ENCODE measurements at places on chromosomes 13 and 19.

GRCh38 chr13:43767341-43767931, 19.3 kb downstream of the ENOX1 start:
- peak; percentile 88 for DNase-seq

DNA sequence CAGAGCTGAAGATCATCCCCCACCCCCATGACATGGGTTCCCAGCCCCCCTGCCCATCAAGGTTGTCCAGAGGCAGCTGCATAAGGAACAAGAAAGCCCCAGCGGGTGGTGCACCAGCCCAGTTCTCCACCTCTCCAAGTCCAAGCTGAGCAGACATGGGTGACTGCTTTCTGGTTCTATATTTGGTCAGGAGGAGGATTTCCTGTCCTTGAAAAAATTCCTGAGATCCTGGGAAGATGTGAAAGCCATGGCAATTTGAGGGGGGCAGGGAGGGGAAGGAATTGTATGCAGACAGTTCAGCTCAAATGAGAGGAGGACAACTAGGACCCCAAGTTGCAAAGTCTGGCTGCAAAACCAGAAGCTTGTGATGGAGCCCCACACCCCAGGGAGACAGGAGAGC, 55.4 kb upstream of the ADGRE5 start:
- no peak for DNase-seq

- no peak for DNase-seq
Measured at GRCh38 chr13:45529758-45530157, 65.0 kb downstream of the COG3 start.

DNA sequence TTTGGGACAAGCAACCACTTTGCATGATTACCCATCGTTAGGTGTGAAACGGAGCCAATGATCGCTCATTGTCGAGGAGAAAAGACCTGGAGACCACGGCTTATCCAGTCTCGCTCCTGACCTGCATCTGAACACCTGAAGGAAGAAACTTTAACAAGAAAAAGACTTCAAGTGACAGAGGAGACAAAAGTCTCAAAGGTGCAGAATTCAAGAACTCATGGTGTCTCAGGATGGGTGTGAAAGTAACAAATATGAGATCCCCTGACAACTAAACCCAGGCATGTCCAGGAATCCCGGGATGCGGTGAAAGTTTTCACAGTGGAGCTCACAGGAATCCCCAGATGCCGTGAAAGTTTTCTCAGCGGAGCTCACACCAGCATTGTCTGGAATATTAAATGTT, 6.3 kb upstream of the ATP11A start:
- no peak for DNase-seq

- no peak for DNase-seq
Measured at GRCh38 chr13:34369931-34370330, 552.0 kb downstream of the RFC3 start.

- no peak for DNase-seq
Measured at GRCh38 chr19:50458396-50459066, 17.8 kb upstream of the EMC10 start.

GRCh38 chr13:91247768-91248167, 99.7 kb upstream of the MIR17HG start:
- DNase-seq, result no peak

GRCh38 chr13:27644302-27644701, 22.6 kb downstream of the POLR1D start:
- no peak for DNase-seq

DNA sequence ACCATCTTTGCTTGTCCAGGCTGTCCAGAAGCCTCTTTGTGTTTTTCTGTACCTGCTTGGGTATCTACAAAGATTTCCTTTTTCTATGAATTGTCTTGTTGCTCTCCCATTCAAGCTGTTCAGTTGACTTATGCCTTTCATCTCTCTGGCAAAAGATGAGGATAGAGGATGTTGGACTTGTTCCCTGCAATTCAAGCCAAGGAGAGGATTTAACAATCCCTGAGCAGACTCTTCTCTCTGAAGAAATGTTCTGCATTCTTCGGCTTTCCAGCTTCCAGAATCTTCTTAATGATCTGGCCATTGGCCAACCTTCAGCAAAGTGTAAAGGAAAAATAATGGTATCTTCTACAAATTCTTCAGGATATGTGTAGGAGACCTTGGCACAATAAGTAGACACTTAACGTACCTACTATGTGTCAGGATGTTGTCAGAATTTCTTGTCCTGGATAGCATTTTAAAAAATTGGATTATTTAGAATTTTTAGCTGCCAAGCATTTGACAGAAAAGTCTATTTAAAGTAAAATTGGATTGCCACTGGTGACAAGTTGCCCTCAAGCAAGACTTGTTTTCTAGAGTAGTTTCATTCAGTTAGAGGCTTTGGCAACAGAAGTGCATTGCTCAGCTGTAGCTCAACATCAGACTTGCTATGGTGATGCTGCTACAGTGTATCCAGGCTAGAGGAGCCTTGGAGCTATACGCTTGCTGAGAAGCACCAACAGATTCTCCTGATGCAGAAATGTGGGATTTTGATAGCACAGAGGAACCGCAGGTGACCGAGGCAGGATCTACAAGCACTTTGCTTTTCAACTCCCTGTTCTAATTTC, 455.7 kb downstream of the SUCLA2 start:
- DNase-seq, result no peak

DNA sequence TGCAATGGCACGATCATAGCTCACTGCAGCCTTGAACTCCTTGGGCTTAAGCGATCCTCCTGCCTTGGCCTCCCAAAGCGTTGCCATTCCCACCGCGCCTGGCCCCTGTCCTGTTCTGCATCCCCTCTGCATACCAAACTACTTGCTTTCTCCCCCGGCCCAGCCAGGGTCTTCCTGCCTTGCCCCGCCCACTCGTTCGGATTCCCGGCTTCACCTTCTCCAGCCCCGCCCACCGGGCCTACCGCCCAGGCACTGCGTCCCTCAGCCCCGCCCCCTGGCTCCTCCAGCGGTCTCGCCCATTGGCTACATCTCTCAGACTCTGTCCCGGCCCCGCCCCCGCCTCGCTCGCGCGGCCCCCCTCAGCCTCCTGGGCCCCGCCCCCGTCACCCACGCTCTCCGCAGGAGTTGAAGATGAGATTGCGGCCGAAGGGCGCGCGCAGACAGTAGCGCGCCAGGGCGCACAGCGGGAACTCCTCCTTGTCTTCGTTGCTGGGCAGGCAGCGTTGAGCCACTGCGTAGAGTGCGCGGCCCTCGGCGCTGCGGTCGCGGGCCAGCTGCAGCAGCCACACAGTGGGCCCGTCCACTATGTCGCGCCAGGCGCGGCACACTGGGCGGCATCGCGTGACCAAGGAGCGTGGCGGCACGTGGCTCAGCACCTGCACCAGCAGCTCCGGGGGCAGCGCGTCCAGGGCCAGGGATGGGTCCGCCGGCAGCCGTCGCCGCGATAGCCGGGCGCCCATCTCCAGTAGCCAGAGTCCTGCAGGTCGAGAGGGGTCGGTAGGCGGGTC, 19.0 kb downstream of the MRPS12 start:
- DNase-seq, result peak; percentile 17

- DNase-seq, result no peak
Measured at GRCh38 chr13:99043831-99044231, 66.0 kb upstream of the DOCK9 start.

DNA sequence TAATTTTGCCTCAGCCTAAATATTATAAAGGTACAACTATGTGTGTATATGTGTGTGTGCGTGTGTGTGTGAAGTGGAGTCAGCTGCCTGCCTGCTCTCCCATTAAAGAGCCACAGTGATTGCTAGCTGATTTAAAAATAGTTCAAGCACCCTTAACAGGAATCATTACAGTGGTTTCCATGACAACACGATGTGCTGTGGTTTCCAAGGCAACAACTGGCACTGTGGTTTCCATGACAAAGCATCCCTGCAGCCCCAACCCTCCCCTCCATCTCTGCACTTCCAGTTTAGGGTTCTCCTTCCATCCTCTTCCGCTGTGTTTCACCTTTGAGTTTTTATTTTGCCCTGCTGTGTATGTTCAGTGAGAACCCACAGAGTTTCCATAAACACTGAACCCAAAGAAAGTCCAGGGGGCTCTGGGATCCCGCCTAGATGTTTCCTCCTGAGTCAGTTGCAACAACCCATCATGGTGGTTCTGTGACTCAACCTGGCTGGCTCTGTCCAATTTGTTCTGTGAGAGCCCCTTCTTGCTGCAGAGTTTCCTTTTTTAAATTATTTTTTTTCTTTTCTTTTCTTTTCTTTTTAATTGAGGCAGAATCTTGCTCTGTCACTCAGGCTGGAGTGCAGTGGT, 7.1 kb upstream of the PNMA8A start:
- peak; percentile 57 for DNase-seq

- peak; percentile 30 for DNase-seq
Measured at GRCh38 chr13:76641056-76641455, 245.1 kb downstream of the KCTD12 start.

DNA sequence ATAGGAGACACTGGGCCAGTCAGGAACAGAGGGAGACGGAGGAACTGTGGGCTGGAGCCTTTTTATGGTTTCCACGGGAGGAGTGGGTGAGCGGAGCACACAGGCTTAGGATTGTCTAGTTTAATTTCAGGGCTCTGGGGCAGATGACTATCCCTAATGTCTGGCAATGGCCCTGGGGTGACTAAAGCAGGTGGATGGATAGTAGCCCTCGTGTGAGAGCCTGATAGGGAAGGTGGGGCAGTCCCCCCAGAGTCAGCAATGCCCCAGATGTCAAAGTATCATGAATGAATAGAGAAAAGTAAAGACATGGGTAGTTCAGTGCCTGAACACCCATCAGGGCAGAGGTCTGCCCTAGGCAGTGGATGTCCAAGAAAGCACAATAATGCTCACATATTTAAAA, 94.2 kb downstream of the ZDHHC20 start:
- no peak for DNase-seq

Data from NCI-H1694 (cell line).